ENCODE measurements at places on chromosomes 11 and 22.

DNA sequence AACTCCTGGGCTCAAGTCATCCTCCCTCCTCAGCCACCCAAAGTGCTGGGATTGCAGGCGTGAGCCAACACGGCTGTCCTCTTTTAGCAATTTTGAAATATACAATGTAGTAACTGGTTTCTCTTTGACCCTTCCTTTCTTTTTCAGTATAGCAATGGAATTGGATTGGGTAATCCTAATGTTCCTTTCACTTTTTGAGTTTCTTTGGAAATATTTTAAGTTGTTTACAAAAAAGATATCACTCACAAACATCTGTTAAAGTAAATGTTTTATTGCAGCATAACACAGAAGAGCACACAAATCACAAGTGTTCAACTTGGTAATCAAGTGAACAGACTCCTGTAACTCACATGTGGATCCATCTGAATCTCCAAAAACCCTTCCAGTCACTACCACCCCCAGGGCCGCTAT, 44.6 kb upstream of the EP300 start:
- no peak for DNase-seq

DNA sequence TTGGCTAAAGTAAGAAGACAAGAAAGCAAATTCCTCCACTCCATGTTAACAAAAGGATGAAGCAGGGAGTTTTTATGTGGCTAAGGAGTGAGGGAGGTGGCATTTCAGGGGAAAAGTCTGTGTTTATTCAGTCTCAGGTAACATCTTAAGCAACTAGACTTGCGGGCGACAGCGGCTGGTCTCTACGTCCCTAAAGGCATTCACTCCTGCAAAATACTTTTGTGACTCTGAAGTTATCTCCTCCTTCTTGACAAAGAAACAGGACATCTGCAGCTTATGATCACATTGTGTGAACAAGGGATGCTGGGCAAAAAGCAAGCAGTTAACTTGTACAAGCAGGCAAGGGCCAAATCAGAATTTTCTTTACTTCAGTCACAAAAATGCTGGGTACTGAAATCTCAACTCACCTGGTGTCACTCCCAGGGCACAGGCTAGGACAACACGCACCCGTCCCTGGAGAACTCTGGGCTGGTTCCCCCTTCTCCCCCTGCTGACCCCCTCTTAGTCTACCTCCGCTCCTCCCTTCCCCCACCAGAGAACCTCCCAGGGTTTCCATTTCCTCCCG, 38.3 kb downstream of the IGLL5 start:
- DNase-seq: no peak

GRCh38 chr11:130314750-130315285, at the start of gene ZBTB44:
TSS of gene ZBTB44 (minus strand) at chr11:130314917. CDS start at chr11:130261873, 53,044 bp downstream.
- DNase-seq: peak; percentile 82

DNA sequence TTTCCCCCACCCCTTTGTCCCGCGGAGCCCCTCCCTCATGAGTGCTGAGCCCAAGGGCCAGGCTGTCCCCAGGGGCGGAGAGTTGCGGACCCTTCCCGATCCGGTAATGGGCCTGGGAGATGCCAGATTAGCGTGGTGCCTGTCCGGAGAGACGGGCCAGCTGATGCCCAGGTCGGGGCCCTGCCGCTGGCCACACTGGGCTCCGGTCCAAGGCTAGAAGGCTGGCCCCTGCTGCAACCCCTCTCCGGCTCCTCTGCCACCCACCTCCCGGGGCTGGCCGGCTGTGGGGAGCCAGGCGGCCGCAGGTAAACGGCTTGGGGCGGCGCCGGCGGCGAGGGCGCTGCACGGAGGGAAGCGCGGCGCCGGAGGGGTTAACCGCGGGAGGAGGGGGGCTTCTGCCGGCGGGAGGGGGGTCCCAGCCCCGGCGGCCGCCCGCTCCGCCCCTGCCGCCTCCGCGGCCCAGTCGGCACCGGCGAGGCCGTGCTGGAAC, at the start of gene KCNK4:
Gene KCNK4, plus strand, starts transcription at position 41 of the 490 bp plus-strand sequence. CDS start 1,717 bp downstream, outside the sequence.
- no peak for DNase-seq

- no peak for DNase-seq
Observed at GRCh38 chr11:117612177-117612576, 184.8 kb downstream of the DSCAML1 start.

DNA sequence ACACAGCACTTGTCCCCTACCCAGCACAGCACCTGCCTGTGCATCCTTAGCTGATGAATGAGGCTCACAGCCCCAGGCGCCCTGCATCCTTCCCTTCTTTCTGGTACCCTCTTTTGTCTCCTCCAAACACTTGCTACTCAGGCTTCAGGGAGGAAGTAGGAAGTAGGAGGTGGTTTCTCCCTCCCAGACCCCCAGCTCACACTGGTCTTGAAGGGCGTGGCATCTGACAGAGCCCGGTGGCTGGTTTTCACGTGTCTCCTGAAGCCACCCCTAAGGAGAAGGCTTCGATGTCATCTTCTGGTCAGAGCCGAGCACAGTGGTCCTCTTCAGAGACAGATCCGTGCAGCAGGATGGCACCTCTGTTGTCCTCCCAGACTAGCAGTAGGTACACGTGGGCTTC, 109.8 kb downstream of the PTPRJ start:
- no peak for DNase-seq

GRCh38 chr11:65915821-65916251, 3.0 kb downstream of the C11orf68 start:
- DNase-seq: peak; percentile 94

Measured in fibroblast of skin of left quadriceps (primary cell).